ENCODE measurements at places on chromosomes 1 and 21.

- DNase-seq: peak; percentile 57
These were observed 642 bp downstream of the TRIM62 start for GRCh38 chr1:33180911-33181890.

- DNase-seq: no peak
These were observed 2.7 kb downstream of the DOCK7 start for GRCh38 chr1:62685431-62685859.

DNA sequence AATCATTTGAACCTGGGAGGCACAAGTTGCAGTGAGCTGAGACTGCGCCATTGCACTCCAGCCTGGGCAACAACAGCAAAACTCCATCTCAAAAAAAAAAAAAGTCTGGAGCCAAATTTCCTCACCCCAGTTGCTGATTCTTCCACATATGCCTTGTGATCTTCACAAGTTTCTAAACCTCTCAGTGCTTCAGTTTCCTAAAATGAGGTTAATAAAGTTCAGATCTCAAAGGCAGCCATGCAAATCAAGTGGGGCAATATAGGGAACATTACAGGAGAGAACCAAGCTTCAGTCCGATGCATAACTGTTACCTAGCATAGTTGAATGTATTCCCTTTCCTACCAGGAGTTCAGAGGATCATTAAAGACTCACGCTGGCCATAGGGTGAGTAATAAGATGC, 4.8 kb downstream of the ITLN1 start:
- no peak for DNase-seq

GRCh38 chr1:242147096-242147976, 148.4 kb upstream of the MAP1LC3C start:
- DNase-seq: no peak

DNA sequence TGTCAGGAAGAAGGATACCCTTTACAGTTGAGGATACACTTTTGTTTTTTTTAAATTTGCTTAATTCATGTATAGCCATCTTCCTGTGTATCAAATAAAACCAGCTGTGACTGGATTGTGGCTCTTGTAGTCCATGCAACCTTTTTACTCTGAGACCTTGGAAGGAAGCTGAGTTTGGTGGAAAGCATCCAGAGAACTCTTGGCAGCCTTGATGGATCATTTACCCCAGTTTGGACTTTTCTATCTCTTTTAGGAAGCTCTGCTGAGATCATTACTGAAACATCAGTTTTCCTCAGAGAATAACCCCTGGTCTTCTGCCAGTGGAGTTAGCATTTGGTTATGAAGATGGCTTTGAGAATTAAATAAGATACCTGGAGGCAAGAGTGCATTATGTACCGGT, 21.2 kb upstream of the APOBEC4 start:
- DNase-seq: no peak

DNA sequence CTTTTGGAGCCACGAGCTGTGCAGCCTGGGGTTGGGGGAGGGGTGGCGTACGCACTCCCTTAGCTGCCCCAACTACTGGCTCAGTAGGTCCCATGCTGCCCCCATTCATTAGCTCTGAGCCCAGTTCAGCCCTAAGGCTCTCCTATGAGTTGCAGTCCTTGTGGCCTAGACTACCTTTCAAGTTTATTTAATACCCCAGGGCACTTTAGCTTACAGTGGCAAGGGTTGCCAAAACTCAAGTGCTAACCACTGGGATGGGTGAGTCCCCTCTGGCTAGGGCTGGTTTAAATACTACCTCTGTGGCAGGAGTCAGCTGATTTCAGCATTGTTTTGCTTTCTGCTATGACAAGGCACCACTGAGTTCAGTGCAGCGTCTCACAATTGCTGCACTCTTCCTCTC, 118.2 kb downstream of the ODF2L start:
- no peak for DNase-seq

GRCh38 chr1:201543871-201544642, 5.1 kb downstream of the NAV1 start:
- no peak for DNase-seq

- no peak for DNase-seq
These were observed 20.3 kb downstream of the KCNQ4 start for GRCh38 chr1:40803902-40804301.

GRCh38 chr1:206864939-206865671, at the start of gene IL20:
Gene IL20, plus strand, starts transcription at chr1:206865623. Its CDS starts 230 bp downstream, at chr1:206865853.
- DNase-seq: peak; percentile 69

- DNase-seq: no peak
These were observed 4.4 kb upstream of the DVL1 start for GRCh38 chr1:1353389-1354151.

GRCh38 chr1:188043536-188044245, 1214.9 kb downstream of the PLA2G4A start:
- DNase-seq: no peak

GRCh38 chr1:183645531-183645930, 7.6 kb downstream of the APOBEC4 start:
- no peak for DNase-seq

DNA sequence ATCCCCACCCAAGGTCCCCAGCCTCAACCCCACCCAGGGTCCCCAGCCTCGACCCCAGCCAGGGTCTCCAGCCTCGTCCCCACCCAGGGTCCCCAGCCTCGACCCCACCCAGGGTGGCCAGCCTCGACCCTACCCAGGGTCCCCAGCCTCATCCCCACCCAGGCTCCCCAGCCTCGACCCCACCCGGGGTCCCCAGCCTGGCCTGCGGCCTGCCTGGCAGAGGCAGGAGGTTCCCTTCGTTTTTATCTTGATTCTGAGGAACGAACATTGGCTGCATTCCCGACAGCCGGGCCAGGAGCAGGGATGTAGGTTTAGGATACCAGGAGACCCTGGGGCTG, 3.4 kb upstream of the PDE9A start:
- no peak for DNase-seq
